NCI-H526 treated with DMSO at 0.1 percent for 48 hours (cell line): ENCODE measurements at places on chromosomes 2 and 18.
A peak's percentile ranks its signal among the peaks of the same experiment; 100 is the strongest.

DNA sequence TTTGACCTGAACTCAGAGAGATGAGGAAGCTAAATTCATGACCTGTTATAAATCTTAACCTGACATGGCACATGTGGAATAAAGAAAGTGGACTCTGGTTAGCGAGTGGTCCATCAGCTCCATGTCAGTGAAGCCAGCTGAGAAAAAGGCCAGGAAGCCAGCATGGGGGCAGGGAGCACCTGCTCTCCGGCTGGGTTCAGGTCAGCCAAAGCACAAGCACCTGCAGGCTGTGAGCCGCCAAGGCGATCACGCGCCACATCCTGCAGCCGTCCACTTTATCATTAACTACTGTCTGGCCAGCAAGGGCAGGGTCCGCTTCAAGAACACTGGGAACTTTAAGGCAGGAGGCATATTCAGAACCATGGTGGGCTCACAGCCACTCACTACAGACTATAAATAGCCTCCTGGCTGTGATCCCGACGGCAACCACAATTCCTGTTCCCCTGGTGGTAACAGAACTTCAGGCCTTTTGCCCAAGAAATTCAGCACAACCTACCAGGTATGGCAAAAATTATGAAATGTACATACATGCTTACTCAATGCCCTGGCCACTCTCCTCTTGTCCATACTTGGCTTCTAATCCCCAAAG lies 35.5 kb downstream of the ACVR1 start:
- DNase-seq: peak; percentile 29

DNA sequence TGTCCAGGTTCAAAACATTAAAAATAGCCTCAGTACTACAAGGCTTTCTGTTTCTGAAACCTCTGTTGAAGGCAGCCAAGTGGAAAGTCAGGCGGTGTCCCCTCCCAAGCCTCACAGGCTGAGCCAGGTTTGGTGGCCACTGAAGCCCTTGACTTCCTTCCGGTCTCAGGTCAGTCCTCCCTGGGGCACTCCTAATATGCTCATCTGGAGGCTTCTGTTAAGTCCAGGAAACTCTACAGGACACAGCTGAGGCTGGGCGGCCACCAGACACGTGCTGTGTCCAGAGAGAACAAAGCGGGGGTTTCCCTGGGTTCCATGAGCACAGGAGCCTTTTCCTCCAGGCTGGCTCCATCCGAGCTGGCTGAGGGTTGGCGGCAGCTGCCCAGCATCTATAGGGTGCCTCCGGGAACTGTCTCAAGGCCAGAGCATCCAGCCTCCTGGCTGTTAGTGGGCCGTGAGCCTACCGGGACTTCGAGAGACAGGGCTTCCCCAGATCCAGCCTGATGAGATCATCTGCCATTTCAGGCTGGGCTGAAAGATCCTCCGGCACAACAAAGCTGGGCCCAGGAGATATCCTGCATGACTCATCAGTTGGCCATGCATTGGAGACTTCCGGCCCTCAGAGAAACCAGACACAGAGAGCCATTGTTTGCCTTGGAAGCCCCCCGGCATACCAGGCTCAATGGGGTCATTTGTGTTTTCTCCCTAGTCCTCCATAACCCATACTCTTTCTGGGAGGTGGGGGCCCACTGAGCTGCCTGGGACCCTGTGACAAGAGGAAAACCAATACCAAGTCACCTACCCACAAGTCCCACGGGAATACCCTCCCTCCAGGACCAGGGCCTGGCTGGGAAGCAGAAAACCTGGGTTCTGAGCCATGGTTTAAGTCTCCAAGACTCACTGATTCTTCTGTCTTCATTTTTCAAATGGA lies 71.7 kb downstream of the HS1BP3 start:
- no peak for DNase-seq

- no peak for DNase-seq
These were observed 12.8 kb upstream of the GALNT5 start for GRCh38 chr2:157244691-157245090.

DNA sequence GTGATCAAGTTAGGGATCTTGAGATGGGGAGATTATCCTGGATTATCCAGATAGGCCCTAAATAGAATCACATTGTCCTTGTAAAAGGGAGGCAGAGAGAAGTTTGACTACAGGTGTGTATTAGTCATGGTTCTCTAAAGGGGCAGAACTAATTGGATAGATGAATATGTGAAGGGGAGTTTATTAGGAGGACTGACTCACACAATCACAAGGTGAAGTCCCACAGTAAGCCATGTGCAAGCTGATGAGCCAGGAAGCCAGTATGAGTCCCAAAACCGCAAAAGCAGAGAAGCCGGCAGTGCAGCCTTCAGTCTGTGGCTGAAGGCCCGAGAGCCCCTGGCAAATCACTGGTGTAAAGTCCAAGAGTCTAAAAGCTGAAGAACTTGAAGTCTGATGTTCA lies 275.8 kb downstream of the KCNS3 start:
- DNase-seq: no peak

DNA sequence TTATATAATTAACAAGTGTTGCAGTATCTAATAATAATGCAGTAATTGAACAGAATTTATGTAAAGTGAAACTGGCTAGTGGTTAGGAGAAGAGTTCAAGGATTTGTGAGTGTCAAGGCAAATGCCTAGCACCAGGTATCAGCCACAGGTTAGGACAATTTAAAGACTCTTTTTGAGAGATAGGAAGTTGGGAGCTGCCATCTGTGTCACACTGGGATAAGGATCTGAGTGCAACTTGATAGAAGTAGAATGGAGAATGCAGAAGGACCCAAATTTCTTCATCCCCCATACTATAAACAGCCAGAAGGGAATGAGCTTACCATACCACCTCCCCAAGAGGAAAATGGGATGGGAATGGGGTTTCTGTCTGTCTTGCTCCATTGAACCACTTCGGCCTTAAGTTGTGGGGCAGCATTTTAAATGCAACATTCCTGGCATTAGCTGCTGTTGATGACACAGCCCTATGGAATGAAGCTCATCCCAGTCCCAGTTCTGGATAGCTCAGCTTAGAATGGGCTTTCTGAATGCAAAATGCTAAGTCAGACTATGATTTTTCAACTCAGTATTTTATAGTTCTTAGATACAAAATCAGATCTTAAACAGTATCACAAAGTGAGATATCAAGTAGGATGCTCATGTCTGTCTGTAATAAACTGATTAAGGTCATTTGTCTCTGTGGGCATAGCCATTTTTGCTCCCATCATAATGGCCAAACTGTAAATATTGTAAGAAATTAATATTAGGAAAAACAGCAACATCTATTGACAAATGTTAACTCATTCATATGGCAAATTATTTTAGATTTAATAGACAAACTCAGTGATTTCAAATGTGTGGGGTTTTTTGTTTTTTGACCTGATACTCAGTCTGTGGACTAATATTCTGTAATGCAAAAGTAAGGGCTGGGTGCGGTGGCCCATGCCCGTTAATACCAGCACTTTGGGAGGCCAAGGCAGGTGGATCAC lies 44.0 kb downstream of the GPR155 start:
- DNase-seq: no peak

DNA sequence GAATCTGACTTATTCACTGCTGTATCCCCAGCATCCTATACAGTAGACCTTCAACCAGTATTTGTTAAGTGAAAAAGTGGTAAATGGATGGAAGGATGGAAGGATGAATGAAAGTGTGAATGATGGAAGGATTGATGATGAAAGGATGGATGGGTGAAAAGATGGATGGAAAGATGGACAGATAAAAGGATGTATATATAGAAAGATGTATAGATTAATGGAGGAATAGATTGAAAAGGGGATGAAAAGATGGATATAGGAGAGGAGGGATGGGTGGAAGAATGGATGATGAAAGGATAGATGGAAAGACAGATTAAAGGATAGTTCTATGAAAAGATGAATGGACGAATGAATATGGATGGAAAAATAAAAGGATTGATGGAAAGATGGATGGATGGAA lies 50.0 kb downstream of the PSD4 start:
- DNase-seq: no peak
